Kidney (tissue), 22 donors: ENCODE measurements at places on chromosomes 5 and 9. TPM values are rescaled to one million over a fixed set of nuclear protein-coding genes. Genes with fewer than 3 reads are reported as not detected.

- DNase-seq, result no peak
These were observed 29.2 kb upstream of the ECM2 start for GRCh38 chr9:92564982-92565381.

GRCh38 chr5:150642567-150642927 lies 2.1 kb downstream of the SYNPO start:
- peak; percentile 87 for DNase-seq

DNA sequence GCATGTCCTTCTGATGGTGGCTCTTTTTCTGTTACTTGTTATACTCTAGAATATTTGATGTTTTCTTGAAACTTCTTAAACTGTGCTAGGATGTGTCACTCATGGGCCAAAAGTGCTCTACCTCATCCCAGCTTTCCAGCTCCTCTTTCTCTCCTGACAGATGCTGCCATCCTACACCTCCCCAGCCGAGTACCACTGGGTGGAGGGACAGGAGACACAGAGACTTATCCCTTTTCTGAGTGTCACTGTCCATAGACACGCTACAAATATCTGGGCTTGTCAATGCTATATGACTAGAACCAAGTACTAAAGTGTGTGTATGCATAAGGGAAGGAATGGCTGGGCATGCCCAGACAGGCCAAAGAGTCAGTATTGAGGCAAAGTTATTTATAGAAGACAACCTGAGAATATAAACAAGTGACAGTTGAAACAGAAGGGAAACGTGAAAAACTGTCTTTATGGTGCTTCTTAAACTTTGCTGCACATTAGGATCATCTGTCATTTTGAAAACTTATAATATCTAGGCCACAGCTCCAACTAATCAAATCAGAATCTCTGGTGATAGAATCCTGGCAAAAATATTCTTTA lies 188.0 kb downstream of the CARTPT start:
- DNase-seq, result no peak

The SHOC1 gene
- polyA plus RNA-seq, result 2.5 TPM

DNA sequence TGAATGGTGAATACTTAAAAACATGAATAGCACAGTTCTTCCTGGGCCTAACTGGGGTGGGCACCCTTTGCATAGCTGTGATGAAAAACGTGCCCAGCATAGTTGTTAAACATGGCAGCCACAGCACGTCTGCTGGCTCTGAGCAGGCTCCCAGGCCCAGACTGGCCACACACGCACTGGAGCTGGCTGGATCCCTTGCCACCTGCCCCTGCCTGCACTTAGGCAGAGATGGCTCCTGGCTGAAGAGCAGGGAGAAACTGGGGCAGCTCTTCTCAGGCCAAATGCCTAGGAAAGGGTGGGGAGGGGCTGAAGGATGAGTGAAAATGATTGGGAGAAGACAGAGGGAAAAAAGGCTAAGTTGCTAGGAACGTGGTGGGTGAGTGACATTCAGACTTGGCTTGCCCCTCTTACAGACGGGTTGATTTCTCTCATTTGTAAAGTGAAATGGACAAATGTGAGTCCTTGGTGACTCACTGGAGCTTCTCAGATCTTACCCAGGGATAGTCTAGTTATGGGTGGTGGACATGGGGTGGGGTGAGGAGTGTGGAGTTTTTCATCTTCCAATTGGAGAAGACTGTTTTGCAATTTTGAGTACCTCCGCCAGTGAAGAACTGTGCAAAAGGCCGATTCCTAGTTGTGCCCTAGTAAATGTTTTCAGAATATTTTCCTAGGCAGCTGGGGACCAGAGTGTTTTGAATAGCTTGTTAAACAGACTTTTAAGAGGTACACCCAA lies 42.4 kb downstream of the TRIO start:
- DNase-seq, result no peak

DNA sequence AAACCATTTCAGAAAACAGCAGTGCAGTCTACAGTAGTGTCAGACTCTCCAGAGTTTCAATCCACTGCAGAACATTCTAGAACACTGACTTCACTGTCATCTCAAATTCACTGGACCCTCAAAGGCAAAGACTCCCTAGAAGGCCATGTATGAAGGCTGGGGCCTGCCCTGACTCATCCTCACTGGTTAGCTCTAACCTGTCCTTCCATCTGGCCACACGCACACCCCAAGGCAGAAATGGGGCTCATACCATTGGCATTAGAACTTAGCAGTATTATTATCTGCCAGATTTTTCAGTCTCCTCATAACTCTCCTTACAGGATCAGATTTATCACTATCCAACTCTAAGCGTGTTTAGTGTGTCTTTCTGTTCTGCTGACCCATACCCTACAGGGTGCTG lies 20.4 kb downstream of the S1PR3 start:
- DNase-seq, result no peak

DNA sequence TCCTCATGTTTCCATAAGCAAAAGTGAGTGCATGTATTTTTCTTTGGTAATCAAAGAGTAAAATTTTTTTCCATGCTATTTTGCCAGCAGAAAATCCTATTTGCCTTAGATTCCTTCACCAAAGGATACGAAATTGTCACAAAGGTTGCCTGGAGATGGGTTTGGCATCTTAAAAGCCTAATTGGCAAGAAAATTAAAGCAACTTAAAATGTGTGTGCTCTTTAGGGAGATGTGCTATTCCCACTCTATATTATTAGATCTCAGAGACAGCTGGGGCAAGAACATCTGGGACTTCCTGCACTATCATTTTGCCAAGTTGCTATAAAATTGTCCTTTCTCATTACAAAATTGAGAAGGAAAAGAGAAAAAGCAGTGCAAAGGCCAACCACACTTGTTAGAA lies 146.1 kb downstream of the PLCXD3 start:
- DNase-seq, result no peak

DNA sequence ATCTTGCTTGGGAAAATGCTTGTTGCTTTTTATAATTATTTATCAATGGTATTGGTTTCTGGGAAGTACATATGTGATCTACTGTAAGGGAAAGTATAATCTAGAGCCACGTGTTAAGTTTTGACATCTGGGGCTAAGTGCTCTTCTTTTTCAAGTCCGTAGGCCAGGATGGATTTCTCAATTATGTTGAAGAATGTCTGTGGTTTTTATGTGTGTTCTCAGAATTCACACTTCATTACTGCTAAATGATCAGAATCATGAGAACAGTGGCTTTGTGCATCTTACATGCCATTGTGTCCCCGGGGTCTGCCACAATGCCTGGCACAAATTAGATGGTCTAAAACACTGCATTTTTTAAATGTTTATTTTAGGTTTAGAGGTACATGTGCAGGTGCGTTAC lies 14.5 kb upstream of the AUH start:
- DNase-seq, result no peak

The MIGA2 gene
- polyA plus RNA-seq, result 26.1 TPM

The TMEM215 gene
- not detected for polyA plus RNA-seq

DNA sequence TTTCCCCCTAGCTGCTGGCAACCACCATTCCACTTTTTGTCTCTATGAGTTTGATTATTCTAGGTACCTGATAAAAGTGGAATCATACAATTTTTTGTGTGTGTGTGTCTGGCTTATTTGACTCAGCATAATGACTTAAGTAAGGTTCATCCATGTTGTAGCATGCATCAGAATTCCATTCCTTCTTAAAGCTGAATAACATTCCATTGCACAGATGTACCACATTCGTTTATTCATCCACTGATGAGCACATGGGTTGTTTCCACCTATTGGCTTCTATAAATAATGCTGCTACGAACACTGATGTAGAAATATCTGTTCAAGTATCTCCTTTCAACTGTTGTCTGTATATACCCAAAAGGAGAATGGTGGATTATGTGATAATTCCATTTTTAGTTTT lies 33.7 kb downstream of the AP3B1 start:
- DNase-seq, result no peak

GRCh38 chr9:63859475-63860215 lies 1425.4 kb downstream of the FOXD4L5 start:
- DNase-seq, result peak; percentile 41

The GBGT1 gene
- 7.9 TPM for polyA plus RNA-seq

DNA sequence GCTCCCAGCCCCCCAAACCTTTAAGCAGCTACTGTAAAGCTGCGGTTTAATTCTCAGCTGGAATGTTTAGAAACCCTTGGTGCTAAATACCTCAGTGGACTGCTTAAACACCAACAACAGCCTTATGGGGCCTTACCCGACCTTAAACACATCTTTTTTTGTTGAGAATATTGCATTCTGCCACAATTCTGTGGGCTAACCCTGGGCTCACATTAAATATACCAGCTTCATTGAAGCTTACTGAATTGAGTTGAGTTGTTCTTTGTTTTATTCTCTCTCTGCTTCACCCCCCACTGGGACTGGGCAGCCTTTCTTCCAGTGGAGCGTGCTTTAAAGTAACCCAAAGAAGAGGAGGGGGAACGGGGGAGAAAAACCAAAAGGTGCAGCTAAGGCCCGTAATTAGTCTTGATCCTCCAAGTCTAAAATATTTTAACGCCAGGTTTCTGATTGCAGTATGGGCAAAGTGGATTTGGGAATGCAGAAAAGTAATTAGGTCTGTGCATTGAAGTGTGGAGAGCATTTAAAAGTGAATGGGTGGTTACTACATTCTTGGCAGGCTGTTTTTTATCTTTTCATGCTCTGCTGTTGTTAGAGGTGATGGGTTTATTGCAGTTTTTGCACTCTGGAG lies 281.2 kb downstream of the NR2F1-AS1 start:
- DNase-seq, result peak; percentile 76

GRCh38 chr5:132387640-132388117 lies 18.2 kb downstream of the SLC22A5 start:
- DNase-seq, result peak; percentile 64

The PCDHGA8 gene
- polyA plus RNA-seq, result 0.09 TPM

DNA sequence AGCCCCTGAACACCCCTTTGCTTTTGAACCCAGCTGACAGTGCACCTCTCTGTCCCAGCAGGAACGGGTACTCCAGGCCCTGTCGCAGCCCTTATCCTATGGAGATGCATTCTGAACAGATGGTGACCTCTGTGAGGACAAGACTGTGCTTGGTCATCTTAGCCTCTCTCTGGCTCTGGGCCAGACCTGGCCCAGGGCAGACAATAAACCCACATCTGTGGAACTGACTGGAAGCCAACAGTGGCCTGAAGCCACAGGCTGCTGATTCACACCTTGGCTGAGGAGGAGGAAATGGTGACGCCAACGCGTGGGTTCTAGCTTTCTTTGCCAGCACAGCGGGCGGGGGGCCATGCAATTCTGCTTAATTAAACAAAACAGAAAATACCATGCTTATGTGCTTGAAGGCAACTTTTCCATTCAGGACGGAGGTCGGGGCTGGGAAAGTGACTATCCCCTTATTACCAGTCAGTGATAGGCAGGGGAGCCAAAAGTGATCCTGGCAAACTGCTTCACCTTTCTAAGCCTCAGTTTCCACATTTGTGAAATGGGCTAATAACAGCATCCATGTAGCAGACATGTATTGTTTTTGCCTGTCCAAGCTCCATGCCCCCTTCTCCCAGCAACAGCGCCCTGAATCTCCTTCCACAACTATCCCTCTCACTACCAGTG lies 10.8 kb downstream of the SH3PXD2B start:
- no peak for DNase-seq

- DNase-seq, result no peak
These were observed 199.9 kb downstream of the PCSK5 start for GRCh38 chr9:76090330-76090729.

- no peak for DNase-seq
These were observed 34.0 kb upstream of the ZNF462 start for GRCh38 chr9:106828965-106829364.

The SMIM23 gene
- polyA plus RNA-seq, result not detected

- DNase-seq, result no peak
These were observed 12.0 kb downstream of the NIPSNAP3B start for GRCh38 chr9:104775976-104776375.

GRCh38 chr5:107363768-107364167 lies 307.0 kb downstream of the EFNA5 start:
- no peak for DNase-seq

DNA sequence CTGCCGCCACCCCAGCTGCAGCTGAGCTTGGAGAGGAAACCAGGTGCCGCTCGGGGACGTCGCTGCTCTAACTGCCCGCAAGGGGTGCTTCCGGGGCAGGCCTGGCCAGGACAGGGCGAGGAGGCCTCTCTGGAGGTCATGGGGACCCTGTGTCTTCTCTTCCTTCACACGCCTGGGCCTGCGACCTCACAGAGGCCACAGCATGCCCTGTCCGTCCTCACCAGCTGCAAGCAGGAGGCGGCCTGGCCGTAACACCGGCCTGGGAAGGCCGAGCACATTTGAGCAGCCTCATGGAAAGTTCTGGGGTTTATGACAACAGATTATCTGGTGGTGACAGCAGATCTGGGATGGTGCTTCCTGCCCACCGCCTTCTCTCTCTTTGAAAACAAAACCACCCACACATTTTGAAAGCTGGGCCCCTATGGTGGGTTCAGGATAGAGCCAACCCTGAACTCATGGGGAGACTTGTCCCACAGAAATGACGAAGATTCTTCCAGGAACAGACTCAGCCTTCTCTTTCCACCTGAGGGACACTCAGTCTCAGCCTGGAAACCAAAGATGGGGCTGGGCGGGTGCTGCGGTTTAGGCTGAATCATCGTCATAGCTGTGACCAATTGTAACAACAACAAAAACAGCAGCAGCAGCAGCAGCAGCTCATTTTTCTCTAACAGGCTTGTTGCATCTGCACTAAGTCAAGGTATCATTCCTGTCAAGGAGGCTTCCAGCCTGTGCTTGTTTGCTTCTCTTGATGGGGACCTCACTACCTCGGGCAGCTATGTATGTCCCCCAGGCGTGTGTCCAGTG lies 99.6 kb upstream of the RAPGEF1 start:
- no peak for DNase-seq

- no peak for DNase-seq
These were observed 313.0 kb downstream of the CETN3 start for GRCh38 chr5:90096415-90097081.
